ENCODE measurements at places on chromosomes 1 and 21. TPM values are rescaled to one million over a fixed set of nuclear protein-coding genes. Genes with fewer than 3 reads are reported as not detected.

LAD1 gene
- not detected for total RNA-seq

UMODL1 gene
- total RNA-seq, result not detected

YRDC gene
- 21.5 TPM for total RNA-seq

CLCNKA gene
- not detected for total RNA-seq

DYNLT5 gene
- total RNA-seq, result 3.4 TPM

RSPO1 gene
- total RNA-seq, result not detected
